ENCODE measurements at places on chromosomes 2 and 18.

- no peak for DNase-seq
Observed at GRCh38 chr2:99504844-99505584, 15.2 kb upstream of the REV1 start.

GRCh38 chr2:30162806-30163205 is 16.0 kb downstream of the YPEL5 start:
- no peak for DNase-seq

DNA sequence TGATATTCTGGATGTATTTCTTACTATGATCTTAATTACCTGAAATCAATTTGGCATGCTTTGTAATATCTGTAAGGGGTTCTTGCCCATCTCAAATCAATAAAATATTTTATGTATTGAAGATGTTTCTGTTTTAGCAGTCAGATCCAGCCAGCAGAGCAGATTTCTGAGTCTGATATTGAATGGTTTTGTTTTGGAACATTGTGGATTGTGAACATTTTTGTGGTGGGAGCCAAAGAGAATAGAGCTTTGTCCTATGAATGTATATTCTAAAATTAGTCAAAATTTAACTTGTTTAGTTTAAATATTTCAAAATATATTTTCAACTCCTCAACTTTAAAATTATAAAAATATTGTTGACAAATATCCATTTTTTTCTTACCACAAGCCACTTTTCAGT is 197.0 kb downstream of the UBE2E3 start:
- no peak for DNase-seq

DNA sequence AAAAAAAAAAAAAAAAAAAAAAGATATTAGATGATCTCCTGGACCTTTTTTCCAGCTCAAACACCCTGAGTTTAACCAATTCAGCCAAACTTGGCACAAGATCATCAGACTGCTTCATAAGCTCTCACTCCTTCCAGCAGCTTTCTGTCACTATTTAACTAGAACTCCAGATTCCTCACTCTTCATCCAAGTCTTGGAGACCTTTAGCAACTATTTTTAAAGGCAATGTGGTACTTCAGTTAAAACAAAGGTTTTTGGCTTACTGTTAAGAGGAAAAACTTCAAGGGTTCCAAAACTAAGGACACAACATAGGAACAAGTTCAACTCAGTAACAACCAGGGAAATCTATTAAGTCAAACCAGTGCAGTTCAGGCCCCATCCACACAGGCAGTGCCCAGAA is 23.2 kb downstream of the LAMA1 start:
- DNase-seq = no peak

GRCh38 chr2:177397481-177398289 is 5.1 kb downstream of the AGPS start:
- DNase-seq = no peak

DNA sequence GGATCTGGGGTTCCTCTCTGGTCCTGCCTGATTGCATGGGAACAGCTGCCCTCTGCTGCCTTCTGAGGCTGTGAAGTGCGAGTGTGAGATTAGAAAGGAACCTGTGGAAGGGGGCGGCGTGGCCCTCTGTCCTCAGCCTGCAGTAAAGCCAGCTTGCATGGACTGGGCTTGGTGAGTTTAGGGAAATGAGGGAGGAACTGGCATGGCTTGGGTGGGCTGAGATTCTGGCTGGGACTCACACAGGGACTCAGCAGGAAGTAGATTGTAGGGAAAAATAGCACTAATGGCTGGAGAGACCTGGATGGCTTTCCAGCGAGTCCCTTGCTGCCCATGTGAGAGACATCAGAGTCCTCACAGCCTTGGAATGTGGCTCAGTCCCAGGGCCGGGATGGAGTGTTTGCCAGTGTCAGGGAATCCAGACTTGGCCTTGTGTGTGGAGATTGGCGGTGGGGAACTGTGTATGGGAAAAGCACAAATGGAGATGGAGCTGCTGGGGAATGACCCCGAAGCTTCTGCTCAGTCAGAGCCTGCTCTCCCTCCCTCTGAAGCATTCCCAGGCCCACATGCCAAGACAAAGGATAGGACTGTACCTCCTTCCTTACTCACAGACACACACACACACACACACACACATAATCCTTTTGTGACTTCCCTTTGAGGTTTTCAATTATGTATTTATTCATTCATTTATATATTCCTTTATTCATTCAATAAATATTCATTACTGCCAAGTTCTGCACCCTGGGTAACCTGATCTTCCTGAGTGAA is 115.4 kb downstream of the ACAA2 start:
- no peak for DNase-seq

- no peak for DNase-seq
Observed at GRCh38 chr2:156005999-156006712, 326.4 kb downstream of the NR4A2 start.

DNA sequence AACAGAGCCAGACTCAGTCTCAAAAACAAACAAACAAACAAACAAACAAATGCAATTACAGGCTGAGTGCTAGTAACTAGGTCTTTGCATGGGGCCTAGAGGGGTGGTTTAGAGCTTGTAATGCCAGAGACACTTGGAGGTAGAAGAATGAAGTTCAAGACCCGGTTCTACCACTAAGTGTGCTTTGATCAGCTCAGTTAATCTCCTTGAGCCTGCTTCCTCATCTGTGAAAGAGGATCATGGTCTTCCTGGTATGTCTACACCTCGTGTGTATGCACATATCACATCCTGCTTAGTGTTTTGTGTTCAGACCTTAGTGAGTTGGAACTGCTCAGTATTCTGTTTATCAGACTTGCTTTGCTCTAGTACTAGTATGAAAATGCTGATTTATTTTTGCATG is 4.8 kb upstream of the ATP6V1C2 start:
- DNase-seq = no peak

DNA sequence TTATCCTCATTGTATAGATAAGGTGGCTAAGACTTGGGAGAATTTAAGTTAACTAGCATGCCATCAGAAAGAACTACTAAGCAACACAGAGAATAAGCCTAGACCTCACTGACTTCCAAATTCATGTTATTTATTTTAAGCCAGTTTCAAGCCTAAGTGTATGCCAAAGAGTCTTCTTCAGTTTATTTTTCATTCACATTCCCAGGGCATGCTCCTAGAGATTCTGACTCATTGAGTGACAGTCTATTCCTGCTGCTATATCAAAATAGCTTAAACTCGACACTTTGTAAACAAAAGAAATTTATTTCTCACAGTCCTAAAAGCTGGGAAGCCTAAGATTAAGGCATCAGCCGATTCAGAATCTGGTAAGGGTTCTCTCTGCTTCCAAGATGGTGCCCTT is 467.1 kb downstream of the MBD2 start:
- DNase-seq = no peak

DNA sequence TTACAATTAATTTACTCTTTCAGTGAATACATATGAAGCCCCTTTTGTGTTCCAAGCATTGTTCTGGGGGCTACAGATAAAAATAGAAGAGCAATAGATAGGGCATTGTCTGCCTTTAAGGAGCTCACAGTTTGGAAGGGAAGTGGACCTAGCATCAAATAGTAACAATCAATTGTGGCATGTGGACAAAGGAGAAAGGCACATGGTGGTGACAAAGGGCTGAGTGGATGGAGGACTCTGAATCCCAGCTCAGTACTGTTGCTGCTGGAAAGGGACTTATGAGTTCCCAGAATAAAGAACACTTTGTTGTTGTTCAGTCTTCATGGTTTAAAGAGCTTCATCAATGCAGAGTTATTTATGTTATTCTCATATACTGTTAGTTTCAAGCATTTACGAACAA is 217.7 kb downstream of the HRH4 start:
- DNase-seq = no peak

DNA sequence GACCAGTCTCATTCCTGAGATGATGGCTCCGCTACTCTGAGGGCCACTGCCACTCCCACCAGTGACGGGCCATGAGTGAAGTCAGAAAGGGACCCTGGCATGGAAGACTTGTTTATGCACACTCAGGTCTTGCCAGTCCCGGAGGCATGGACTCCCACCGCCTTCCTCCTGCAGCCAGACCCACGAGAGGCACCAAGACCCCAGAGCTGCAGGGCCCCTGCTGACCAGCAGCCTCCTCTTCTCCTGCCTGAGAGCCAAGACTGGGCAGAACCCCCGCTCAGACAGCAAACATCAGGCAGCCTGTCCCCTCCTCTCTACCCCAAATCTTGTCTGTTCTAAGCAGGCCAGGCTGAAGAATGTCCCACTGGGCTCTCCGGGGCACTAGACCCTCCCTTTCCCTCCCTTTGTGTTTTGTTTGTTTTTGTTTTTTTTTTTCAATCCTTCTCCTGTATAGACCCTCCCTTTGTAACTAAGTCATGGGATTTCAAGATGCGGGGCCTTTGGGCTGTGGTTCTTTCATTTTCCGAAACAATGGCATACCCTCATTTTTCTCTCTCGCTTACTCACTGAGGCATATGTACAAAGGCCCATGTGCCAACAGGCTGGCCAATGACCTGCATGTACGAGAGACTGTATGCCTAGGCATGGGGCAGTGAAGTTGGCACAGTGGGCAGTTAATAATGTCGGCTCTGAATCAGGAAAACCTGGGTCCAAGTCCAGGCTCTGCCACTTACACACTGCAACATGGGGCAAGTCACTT is 24.3 kb upstream of the MAPRE3 start:
- DNase-seq = no peak

DNA sequence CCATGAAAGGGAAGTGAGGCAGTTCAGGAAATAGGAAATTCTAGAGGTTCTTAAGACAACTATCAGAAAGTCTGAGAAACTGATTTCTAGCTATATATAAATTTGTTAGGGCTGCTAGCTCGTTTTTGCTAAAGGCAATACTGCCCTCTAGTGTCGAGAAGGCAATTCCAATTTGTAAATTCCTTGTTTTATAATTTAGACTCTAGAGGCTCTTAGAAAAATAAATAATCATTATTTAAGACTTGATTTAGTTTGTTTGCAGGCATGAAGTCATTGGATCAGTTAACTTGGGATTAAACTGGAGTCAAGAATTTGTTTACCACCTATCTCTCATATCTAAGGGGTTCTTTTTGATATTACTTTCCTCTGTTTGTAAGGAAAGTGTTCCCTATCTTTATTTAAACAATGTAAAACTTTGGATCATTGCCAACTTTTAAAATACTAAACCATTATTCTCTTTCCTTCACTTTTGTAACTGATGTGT is 66.2 kb downstream of the ACVR2A start:
- DNase-seq = peak; percentile 66

- no peak for DNase-seq
Observed at GRCh38 chr2:46898024-46898423, 17.6 kb downstream of the MCFD2 start.

- DNase-seq = no peak
Observed at GRCh38 chr2:235964787-235965390, 203.3 kb downstream of the GBX2 start.

- DNase-seq = no peak
Observed at GRCh38 chr2:8579485-8580085, 102.3 kb upstream of the ID2 start.

DNA sequence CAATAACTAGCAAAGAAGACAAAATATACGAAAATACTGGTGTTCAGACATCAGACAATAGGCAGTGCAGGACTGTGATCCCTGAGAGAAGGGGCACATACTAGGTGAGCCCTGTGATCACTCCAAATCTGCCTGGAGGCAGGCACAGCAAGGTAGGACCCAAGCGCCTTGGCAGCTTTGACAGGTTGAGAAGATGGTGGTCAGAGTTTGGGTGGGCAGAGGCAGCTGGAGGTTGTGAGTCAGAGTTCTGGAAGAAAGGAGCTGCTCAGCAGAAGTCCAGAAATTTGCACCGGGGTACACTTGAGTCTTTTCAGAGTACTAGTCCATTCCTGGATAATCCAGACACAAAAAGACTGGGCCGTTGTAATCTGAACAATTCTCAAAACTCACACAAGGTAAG is 14.0 kb downstream of the KIF1A start:
- DNase-seq = no peak

GRCh38 chr2:28408764-28409599 is 16.3 kb downstream of the FOSL2 start:
- no peak for DNase-seq

GRCh38 chr18:6649421-6650126 is 79.9 kb upstream of the ARHGAP28 start:
- DNase-seq = no peak

DNA sequence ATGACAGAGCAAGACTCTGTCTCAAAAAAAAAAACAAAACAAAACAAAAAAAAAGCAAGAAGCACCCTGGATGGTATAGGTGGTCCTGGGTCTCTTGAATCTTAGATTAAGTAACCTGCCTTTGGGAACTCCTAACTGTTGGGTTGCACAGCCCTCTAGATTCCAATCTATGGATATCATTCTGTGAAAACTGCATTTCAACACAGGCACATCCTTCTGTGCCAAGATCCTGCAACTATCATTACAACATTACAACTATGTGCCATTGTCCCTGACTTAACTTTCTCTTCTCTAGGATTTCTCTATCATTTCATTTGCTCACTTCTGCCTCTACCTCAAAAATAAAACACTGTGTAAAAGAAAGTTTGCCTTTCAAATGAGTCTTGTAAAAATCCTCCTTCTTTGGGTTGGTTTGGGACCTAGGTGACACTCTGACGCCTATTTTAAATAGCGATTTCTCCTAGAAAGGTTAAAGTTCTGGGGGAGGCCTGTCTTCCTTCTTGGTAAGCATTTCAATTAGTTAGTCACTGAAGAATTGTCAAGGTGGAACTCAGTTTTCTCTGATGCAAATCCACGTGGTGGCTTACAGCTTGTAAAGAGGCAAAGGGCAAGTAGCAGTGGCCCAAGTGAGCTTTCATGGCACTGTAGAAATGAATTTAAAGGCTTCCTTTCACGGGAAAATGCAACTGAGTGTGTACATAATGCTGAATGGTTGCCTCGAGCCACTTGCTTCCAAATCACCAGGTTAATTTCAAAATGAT is 9.2 kb downstream of the LGALSL start:
- DNase-seq = no peak

GRCh38 chr2:219225350-219225749 is 4.1 kb downstream of the ATG9A start:
- DNase-seq = no peak

DNA sequence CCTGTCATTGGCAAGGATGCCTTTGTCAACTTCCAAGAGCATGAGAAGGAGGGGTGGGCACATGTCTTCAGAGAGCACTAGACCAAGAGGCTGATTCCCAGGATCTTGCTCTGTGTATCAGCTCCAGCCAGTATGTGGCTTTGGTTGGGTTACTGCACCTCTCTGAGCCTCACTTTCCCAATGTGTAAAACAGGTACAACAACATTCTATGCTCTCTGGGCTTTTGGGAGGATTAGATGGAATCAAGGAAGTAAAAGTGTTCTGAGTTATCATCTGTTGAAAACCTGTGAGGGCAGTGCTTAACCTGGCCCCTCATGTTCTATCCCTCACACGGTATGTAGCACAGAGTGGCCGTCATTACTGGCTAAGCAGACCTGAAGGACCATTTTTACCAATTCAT is 103.9 kb downstream of the FHOD3 start:
- no peak for DNase-seq
